ENCODE measurements at places on chromosomes 12 and 14.

DNA sequence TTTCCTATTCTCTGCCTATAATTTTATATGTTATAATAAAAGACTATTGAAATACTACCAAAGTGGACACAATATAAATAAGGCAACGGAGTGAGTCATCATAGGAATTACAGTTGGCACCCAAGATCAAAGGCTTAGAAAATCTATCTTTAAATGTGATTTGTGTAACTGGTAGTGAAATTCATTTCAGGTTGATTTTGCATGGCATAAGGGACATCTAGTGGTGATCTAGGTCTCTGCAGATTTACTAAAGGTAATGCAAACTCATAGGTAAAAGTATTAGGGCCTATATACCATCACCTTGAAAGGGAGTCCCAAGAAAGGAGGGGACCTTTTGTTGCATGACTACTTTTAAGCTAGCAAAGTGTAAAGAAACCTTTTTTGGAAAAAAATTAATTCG lies 527.2 kb downstream of the NRXN3 start:
- DNase-seq: no peak

GRCh38 chr12:106647793-106648514 lies 65.2 kb downstream of the RFX4 start:
- DNase-seq: no peak

DNA sequence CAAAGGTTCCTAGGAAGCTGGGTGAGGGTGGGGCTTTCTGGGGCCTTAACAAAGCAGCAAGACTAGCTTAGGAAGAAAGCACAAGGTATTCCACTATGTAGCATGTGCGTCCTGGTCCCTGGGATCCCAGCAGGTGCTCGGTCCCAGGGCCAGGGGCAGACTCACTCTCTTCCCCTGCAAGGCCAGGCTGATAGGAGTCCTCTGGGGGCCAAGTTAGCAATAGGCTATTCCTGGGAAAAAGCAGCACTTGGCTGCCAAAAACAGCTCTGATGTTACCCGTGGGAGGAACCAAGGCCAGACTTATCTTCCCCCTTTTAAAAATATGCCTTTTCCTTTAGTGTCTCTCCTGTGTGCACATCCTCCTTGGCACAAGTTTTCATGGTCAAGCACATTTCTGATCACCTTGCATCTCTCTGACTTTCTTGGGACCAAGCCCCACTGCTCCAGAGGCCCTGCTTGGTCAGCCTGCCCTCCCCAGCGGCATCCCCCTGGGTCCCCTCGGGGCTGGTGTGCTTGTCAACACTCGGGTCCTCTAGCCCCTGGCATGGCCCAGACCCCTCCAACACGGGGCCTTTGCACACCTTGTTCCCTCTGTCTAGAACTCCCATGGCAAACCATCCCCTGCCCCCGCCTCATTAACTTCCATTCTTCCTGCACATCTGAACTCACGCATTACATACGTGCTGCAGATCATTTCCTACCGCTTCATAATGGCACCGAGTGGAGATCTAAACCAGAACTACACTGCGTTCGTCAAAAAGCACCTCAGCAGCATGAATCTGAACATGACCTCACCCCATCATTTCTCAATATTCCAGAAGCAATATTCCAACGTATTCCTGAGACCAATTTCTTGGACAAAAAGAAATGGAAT lies 21.9 kb downstream of the CCDC92 start:
- DNase-seq: no peak

GRCh38 chr12:130846369-130846768 lies 7.3 kb upstream of the STX2 start:
- DNase-seq: no peak

GRCh38 chr12:40820794-40821484 lies 128.7 kb downstream of the CNTN1 start:
- DNase-seq: no peak

- DNase-seq: no peak
Observed at GRCh38 chr14:33848706-33849454, 102.0 kb downstream of the EGLN3 start.

DNA sequence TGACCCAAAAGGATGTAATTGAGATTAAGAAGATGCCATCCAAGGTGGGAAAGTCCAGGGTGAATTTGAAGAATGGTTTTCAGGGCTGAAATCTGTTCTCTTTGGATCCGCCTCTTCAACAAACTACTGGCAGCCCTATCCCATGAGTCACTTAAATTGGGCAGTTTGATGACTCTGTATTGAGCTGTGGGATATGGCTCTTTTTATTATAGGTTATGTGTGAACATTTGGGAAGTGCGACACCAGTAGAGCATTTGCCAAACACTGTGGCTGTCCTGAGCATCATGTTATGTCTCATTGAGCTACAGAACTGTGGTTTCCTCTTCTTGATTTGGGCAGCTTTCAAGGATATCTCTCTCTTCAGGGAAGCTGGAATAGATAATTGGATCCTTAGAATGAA lies 22.3 kb downstream of the IFT43 start:
- DNase-seq: no peak

- DNase-seq: no peak
Observed at GRCh38 chr14:104898195-104898558, 26.5 kb upstream of the PLD4 start.

GRCh38 chr12:127675936-127676335 lies 591.0 kb upstream of the TMEM132C start:
- no peak for DNase-seq

DNA sequence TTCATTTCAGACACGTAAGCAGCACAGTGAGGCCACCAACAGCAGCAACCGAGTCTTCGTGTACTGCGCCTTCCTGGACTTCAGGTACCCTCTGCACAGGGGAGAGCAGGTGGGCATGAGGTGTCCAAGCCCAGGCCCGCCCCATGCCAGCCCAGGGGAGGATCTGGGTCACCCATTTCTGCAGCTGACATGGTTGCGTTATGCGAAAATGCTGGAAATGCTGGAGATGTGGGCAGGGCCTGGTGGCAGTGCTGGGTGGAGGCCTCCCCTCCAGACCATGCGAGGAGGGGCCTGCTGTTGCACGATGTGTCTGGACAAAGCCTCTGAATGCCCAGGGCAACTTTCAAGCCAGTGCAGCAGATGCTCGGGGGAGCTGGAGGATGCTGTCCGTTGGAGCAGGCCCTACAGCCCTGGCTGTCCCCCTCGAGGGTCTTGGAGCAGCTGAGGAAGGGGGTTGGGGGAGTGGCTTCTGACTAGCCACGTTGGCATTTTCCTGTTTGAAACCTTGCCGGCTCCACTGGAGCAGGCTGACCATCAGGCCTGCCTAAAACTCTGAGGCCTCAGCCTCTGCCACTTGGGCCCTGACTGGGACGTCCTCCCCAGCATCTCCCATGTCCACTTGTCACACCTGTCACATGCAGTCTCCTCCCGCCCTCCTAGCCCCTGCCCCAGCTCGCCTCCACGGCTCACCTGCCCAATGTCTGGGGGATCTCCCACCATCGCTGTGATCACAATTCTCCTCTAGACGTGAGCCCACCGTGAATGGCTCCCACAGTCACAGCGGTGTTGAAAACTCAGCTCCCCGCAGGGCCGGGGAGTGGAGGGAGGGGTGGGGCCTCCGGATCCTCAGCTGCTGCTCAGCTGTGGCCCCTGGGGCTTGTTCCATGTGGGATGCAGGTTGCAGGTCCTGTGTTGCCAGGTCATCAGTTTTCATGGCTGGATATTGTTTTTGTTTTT lies 123.4 kb downstream of the ADGRD1 start:
- no peak for DNase-seq

- DNase-seq: no peak
Observed at GRCh38 chr12:26786491-26786864, 46.5 kb downstream of the ITPR2 start.

DNA sequence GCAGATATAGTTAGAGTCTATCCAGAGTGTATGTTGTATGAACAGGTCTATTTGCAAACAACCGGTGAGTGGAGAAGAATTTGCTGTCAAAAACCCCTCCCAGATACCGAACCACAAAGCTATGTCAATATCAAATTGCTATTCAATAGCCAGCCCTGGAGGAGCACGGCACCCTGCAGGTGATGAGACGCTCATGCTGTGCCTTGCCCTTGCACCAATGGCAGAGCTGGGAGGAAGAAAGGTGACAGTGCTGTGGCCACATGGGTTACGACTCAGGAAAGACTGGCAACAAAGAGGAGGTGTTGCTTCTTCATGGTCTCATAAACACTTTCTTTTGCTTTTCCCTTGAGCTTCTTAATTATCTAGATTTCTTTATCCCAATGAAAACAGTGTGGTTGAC lies 55.7 kb downstream of the PAX9 start:
- DNase-seq: no peak

GRCh38 chr14:97297100-97297499 lies 499.9 kb downstream of the VRK1 start:
- DNase-seq: no peak

GRCh38 chr12:114166362-114166761 lies 200.2 kb upstream of the RBM19 start:
- no peak for DNase-seq

- no peak for DNase-seq
Observed at GRCh38 chr14:71314717-71315116, 407.5 kb downstream of the PCNX1 start.

DNA sequence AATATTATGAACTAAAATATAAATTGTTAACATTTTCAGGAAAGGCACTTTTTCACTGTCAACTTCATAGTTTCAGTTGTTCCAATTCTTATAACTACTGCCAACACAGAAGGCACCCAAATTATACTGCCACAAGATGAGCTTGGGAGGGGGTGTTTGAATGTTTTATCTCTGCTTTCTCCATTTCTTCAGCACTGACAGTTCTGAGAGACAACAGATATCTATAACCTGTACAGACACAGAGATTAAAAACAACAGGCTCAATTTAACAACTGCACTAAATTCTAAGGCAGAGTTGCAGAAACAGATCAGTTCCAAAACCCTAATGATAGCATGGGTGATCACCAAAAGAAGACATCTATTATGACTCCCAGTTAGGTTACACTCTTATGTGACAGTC lies 12.8 kb downstream of the SCAF11 start:
- DNase-seq: no peak

- no peak for DNase-seq
Observed at GRCh38 chr12:2567711-2568110, 227.1 kb upstream of the FKBP4 start.

All from CD4-positive, alpha-beta T cell treated with Interleukin-6 at 100 ng/mL for 8 hours (primary cell).